ENCODE measurements at places on chromosomes 1 and 21.
A peak's percentile ranks its signal among the peaks of the same experiment; 100 is the strongest.

DNA sequence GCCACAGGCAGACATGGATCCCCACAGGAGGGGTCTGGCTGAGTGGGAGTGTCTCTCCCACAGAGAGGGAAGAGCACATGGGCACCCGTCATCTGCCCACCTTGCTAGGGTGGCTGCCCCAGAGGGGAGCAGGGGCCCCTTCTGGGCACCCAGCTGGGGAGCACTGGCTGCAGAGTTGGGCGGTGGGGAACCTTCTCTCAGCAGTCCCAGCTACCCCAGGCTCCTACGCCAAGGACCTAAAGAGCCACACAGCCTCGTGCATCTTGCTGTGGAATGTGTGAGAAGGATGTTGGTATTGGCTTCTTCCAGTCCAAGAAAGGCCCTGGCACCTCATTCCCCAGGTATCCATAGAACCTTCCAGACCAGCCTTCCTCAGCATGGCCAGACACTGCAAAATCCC is 250.6 kb upstream of the VAMP3 start:
- DNase-seq, result no peak

DNA sequence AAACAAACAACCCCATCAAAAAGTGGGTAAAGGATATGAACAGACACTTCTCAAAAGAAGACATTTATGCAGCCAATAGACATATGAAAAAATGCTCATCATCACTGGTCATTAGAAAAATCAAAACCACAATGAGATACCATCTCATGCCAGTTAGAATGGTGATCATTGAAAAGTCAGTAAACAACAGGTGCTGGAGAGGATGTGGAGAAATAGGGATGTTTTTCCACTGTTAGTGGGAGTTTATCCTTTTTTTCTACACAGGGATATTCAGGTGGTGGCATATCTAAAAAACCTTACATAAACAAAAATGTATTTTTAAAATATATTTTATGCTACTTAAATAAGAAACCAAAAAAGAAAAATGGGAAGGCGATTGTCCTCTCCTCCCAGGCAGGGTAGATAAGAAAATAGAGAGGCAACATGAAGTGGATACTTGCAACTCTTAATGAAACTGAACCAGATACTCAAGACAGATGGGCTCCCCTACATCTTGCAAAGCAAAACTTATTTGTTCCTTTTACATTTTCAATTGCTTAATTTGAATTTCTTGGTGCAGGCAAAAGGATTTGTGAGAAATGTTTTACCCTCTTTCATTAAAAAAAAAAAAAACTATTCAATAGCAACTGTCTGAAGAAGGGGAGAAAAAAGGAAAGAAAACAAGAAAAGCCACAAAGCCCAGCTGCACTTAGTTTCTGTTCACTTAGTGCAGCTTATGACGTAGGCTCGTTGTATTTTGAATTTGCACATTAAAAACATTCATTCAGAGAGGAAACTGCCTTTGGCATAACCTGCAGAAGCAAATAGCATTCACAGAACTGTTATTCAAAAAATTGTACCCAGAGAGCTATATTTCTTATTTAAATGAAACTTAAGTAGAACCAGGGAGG is 36.9 kb upstream of the RGS1 start:
- DNase-seq, result peak; percentile 33

GRCh38 chr1:99525331-99525730 is 120.6 kb upstream of the PALMD start:
- DNase-seq, result no peak

DNA sequence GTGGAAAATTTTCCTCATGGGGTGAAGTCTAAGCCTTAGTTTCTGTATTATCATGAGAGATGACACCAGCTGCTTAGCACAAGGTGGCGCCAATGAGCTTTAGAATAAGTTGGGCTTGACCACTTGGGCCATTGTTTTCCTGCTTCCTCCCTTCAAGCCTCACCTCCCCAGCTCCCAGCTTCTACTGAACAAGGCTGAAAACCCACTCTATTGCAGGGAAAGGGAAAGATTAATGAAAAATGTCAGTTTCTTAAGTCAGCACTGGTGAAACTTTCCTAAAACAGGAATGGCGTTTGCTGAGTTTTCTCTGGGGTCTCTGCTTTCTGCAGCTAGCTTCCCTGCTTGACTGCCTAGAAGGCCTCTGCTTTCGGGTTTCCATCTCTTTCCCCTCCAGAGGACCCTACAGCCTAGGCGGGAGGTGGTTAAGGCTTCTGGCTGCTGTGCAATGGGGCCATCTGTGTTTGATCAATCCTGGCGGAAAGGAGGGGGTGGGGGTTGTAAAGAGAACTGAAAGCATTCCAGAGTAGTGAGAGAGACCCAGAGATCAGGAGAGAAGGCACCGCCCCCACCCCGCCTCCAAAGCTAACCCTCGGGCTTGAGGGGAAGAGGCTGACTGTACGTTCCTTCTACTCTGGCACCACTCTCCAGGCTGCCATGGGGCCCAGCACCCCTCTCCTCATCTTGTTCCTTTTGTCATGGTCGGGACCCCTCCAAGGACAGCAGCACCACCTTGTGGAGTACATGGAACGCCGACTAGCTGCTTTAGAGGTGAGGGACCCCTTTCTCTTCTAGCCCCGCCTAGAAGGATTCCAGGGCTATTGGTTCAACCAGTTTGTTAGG is at the start of gene OLFML3:
Gene OLFML3 (plus strand): TSS at position 612 of the 840 bp plus-strand sequence. CDS start 43 bp downstream, at position 655.
- peak; percentile 90 for DNase-seq

- DNase-seq, result peak; percentile 6
Measured at GRCh38 chr1:56376188-56376984, 203.0 kb downstream of the PLPP3 start.

GRCh38 chr1:166579557-166580501 is 259.4 kb upstream of the POGK start:
- no peak for DNase-seq

- peak; percentile 72 for DNase-seq
Measured at GRCh38 chr1:86448670-86449069, 20.1 kb upstream of the CLCA1 start.

Data from hematopoietic multipotent progenitor cell treated with erythropoietin and hydrocortisone succinate and interleukin-3 and kit ligand, for 4 days (in vitro differentiated cells).